ENCODE measurements at places on chromosomes 5 and 9.

DNA sequence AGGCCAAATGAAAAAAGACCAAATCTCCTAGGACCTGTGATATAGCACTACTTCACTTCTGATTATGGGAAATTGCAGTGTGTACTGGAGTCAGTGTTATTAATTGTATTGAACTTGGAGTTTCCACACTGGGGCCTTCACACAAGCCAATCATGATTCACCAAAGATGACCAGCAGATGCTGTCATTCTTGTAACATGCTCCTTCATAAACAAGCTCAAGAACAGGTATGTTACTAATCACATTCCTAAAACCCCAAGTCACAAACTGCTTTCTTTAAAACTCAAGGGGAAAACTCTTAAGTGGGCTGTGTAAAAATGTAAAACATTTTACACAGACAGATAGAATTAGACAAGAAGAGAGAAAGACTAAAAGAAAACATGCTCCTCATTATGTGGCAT is 5.6 kb downstream of the KLHL3 start:
- no peak for DNase-seq

- no peak for DNase-seq
These were observed 91.1 kb upstream of the DMRT1 start for GRCh38 chr9:750249-750967.

DNA sequence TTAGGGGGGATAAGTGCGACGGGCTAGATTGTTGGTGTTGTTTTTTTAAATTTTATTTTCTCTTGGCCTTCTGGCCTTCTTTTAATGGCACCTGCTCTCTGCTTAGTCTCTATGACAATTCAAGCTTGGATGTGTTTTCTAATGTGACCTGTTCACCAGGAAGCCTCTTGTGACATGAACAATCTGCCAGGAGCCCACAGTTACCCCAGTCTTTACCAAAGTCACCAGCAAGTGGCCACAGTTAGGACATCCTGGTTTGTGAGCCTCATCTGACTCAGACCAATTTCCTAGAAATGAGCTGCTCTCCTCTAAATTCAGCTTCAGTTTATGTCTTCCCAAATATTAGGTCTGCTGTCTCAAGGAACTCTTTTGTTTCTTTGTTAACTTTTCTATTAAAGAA is 135.8 kb downstream of the TLE4 start:
- no peak for DNase-seq

DNA sequence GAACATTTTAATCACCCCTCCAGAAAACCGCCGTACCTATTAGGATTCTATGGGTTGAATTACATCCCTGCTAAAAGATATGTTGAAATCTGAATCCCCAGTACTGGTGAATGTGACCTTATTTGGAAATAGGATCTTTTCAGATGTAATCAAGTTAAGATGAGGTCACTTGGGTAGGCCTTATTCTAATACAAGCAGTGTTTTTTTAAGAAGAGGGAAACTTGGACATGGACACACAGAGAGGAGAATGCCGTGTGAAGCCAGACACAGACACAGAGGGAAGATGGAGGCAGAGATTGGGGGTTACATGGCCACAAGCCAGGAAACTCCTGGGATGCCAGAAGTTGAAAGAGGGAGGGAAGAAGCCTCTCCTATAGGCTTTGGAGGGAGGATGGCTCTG is 183.5 kb downstream of the GNA14 start:
- no peak for DNase-seq

DNA sequence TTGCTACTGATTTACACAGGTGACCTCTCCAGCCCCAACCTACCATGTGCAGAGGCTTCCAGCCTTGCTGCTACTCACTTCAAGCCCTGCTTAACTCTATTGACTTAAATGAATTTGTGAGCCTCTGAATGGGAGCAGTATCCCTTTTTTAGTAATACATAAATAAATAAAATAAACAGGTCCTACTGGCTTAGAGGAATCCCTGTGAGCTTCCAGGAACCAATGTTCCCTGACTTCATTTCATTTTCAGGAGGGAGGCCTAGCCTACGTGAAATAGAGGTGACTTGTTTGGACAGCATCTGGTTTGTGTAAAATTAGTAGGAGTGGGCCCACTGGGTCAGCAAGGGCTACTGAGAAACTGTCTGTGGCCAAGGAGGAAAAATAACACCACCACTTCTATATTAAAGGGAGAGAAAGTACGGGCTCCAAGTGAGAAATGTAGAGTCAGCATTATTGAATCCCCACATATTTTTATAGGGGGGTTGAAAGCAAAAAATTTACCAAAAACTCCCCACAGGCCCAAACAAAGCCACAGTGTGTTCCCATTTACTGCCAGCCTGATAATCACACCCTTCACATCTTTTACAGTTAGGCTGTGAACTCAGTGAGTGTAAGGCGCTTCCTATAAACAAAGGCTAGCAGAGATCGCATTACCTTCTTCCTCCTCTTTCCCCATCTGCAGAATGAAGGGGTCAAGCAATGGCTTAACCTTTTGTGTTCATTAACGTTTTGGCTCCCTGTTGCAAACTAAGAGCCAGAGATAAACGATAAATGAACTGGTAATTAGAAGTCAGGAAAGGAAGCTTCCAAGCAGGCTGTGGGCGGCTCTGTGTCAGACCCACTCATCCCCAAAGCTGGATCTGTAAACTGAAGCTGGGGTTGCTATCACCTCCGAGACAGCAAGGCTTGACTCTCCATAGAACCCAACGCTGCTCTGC is 138.8 kb upstream of the LIFR start:
- DNase-seq: no peak

- DNase-seq: no peak
These were observed 46.0 kb downstream of the NEK6 start for GRCh38 chr9:124303762-124304161.

DNA sequence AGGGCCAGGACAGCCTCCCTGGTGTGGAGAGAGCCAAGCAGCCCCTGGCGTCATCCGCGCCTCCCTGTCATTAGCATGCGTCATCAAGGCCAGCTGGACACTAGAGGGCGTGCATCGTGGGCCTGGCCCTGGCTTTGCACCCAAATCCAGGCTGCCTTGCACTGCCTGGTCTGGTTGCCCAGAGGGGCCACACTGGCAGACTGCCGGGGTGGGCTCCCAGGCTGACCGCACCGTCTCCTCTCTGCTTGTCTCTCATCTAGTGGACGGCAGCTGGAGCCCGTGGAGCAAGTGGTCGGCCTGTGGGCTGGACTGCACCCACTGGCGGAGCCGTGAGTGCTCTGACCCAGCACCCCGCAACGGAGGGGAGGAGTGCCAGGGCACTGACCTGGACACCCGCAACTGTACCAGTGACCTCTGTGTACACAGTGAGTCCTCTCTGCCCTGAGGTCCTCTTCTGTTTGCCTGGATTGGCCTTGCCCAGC is 29.0 kb downstream of the HK3 start:
- DNase-seq: peak; percentile 71

DNA sequence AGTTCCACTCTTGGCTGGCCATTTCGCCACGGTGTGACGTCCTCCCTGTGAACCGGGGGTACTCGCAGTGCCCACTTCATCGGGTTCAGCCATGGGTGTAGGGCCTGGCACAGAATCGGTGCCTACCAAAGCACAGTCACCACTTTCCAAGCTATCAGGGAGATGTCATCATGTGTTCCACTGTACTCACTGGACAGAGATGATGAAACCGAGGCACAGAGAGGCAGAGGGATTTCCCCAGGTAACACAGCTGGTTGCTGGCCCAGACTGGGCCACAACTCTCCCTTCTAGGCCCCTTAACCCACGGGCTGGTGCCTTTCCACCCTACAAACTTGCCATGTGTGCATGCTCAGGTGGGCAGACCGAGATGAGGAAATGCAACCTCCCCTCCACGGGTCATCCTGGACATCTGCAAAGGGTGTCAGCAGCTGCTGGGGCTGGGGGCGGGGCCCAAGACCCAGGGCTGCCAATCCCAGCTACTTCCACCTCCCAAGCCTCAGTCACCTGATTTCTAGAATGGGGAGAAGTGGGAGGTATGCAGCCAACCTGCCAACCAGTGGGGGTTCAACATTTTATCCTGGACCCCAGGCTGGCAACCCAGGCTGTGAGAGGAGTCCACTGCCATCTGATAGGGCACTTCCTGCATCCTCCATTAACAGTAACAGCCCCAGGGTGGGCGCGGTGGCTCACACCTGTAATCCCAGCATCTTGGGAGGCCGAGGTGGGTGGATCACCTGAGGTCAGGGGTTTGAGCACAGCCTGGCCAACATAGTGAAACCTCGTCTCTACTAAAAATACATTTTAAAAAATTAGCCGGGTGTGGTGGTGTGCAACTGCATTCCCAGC is 893 bp upstream of the SH2D3C start:
- no peak for DNase-seq

- DNase-seq: no peak
These were observed 107.8 kb upstream of the ATP10B start for GRCh38 chr5:160959804-160960203.

- DNase-seq: no peak
These were observed 804.9 kb upstream of the SEMA6A start for GRCh38 chr5:117379521-117379920.

GRCh38 chr9:89383030-89383720 is 64.9 kb downstream of the SECISBP2 start:
- no peak for DNase-seq

DNA sequence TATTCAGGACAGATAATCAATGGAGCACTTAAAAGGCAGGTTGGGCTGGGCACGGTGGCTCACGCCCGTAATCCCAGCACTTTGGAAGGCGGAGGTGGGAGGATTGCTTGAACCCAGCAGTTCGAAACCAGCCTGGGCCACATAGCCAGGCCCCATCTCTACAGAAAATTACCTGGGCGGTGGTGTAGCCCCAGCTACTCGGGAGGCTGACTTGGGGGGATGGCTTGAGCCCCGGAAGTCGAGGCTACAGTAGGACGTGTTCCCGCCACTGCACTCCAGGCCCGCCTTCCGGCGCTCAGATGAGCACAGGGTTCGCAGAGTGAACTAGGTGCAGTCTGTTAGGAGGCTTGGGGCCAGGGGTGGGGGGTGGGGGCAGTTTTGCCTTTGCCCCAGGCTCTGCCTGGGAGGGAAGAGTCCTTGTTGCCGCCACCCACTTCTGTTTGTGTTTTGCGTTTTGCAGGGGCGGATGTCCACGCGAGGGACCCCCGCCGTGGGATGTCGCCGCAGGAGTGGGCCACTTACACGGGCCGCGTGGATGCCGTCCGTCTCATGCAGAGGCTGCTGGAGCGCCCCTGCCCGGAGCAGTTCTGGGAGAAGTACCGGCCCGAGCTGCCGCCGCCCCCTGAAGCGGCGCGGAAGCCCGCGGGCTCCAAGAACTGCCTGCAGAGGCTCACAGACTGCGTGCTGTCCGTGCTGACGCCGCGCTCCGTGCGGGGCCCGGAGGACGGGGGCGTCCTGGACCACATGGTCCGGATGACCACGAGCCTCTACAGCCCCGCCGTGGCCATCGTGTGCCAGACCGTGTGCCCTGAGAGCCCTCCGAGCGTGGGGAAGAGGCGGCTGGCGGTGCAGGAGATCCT is 85.2 kb downstream of the ANKRD33B start:
- DNase-seq: peak; percentile 8

DNA sequence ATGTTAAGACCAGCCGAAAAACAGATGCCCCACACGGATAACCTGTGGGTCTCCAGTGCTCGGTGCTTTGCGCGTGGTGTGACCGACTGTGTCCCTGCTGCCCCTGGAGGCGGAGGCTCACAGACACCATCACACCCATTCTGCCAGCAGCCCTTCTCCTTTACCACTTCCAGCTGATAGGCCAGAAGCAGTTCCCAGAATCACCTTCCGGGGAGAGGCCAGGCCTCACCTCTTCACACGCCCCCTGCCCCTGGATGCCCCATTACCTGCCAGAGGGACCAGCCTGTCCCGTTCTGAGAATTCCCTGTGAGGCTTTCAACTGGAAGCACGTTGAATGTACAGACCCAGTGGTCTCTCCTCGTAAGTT is 21.6 kb upstream of the LRRC14B start:
- DNase-seq: no peak

DNA sequence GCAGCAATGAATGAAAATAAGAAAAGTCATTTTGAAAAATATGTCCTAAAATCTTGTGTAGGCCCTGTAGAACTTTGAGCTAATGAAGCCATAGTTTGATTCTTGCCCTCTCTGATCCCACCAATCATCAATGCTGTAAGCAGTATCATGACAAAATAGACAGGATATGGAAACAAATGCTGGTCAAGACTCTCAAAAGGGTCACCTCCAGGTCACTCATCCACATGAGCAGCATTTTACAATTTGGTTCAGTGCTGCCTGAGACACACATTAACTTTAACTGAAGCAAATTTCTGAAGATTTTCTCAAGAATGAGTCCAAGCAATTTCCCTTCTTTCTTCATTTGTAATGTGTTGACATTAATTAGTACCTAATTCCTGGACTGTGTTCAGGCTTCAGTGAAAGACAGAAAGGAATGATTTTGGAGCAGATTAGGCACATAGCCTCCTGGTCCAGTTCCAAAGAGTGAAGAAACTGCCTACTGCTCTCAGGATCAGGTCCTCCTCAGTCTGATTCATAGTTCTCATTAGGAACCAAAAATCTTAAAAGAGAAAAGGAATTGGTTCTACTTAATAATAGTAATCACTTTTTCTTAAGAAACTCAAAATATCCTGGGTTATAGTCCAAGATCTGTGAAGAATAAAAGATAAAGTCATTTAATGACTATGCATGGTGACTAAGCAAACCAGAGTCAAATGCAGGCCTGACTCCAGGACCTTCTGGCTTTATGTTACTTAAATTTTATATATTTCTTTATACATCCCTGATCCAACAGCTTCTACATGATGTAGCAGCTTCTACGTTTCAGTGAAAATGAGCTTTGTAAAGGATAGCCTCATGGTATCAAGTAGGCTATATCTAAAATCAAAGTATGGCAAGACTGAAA is 192.1 kb upstream of the RGMB start:
- DNase-seq: no peak

- no peak for DNase-seq
These were observed 32.2 kb downstream of the PCDH1 start for GRCh38 chr5:141846031-141846430.

GRCh38 chr5:66987126-66987525 is 209.5 kb downstream of the CD180 start:
- DNase-seq: no peak

DNA sequence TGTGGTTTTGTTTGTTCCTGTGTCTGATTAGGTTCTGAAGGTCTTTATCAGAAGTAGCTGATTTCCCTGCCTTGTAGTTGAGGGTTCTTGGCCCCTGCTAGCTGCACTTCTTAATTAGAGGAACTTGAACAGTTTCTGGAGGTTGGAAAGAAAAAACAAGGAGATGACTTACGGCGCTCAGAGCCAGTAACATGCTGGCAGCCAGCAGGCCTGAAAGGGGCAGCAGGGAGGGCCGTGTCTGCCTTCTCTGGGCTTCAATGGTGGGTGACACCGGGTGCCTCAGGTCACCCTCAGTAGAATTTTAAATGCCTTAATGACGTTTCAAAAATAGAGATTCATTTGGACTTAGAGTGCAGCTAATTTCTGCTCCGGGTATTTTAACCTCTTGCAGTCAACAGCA is 15.8 kb downstream of the UBE2QL1 start:
- DNase-seq: no peak

DNA sequence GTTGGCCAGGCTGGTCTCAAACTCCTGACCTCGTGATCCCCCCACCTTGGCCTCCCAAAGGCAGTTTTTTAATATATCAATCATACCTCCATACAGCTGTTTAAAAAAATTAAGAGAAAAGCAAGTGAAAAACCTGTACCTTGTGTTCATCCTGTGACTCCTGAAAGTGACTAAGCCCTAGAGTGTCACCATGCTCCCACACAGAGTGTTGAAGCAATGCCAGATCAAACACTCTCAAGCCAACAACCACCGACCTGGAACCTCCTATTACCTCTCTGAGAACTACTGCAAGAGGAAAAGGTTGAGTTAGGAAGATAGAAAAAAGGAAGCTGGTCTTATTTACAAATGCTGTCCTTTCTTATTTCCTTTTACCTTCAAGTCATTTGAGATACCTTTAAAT is 123.5 kb downstream of the RASEF start:
- DNase-seq: no peak

All from Caco-2 (cell line).